ENCODE measurements at places on chromosomes 6 and 20.

DNA sequence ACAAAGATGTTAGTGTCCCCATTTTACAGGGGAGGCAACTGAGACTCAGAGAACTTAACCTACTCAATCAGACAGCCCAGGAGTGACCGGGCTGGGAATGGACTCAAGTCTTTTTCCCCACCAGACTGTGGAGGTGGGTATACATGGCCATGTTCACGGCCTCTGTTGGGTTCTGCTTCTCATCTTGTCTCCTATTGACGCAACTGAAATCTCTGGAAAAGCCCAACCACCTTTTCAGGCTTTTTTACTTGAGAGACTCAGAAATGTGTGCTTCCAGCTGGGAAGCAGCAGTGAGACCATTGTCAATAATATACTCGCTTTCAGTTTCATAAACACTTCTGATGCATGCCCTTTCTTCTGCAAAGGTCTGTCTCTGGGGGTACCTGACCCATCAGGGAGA lies 70.7 kb downstream of the SOBP start:
- no peak for DNase-seq

DNA sequence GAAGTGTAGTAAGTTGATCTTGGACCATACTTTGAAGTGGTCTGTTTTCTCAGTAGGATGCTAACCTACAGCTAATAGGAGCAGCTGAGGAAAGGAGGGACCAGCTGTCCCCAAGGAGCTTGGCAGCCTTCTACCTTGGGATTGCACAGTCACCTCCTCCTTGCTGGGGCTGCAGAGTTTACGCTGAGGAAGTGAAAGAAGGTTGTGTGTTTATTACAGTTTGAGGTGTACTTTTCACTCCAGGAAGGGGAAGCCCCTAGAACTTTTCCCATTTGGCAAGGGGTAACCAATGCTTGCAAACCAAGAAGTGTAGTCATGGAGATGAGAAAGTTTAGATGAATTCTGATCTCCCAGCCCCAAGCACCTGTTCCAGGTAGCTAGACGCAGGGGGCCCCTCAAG lies 58.8 kb downstream of the BMP6 start:
- DNase-seq, result no peak

- DNase-seq, result no peak
Observed at GRCh38 chr6:140789466-140789865, 1343.3 kb upstream of the GJE1 start.

- no peak for DNase-seq
Observed at GRCh38 chr6:151805286-151805840, 2.1 kb upstream of the ESR1 start.
